ENCODE measurements at places on chromosomes 5 and 9. TPM values are rescaled to one million over a fixed set of nuclear protein-coding genes. Genes with fewer than 3 reads are reported as not detected.
A peak's percentile ranks its signal among the peaks of the same experiment; 100 is the strongest.

GRCh38 chr9:97575673-97576200, 57.4 kb downstream of the TSTD2 start:
- peak; percentile 19 for DNase-seq

GRCh38 chr9:86200599-86201162, 58.8 kb downstream of the C9orf153 start:
- no peak for DNase-seq

GRCh38 chr9:94801681-94802080, 75.2 kb downstream of the AOPEP start:
- DNase-seq, result no peak

Gene MEF2C
- 24.6 TPM for polyA plus RNA-seq

Gene UNC5A
- not detected for polyA plus RNA-seq

Gene CDC20B
- not detected for polyA plus RNA-seq
